ENCODE measurements at places on chromosomes 5 and 9.

DNA sequence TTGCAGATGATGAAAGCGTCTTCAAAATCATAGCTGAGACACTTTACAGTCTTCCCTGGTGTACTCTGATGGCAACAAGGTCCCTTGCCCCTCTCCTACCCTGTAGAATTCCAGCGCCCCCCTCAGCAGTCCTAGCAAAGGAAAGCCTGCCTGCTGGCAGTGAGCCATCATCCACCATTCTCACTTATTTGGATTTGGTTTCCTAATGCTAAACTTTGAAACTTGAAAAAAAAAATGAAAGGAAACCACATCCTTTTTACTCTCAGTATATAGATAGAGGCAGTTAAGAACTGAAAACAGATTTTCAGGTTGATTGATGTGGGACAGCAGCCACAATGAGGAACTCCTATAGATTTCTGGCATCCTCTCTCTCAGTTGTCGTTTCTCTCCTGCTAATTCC lies at the start of gene GZMA:
Gene GZMA (plus strand): TSS at position 299 of the 400 bp plus-strand sequence. CDS start 37 bp downstream, at position 336.
- DNase-seq: no peak

DNA sequence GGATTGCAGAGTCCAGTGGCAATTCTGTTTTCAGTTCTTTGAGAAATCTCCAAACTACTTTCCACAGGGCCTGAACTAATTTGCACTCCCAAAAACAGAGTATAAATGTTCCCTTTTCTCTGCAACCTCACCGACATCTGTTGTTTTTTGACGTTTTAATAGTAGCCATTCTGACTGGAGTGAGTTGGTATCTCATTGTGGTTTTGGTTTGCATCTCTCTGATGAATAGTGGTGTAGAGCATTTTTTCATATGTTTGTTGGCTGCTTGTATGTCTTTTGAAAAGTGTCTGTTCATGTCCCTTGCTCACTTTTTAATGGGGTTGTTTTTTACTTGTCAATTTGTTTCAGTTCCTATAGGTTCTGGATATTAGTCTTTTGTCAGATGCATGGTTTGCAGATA lies 72.6 kb downstream of the PALM2AKAP2 start:
- DNase-seq: no peak

- DNase-seq: no peak
These were observed 59.6 kb downstream of the C9orf152 start for GRCh38 chr9:110148384-110148783.

DNA sequence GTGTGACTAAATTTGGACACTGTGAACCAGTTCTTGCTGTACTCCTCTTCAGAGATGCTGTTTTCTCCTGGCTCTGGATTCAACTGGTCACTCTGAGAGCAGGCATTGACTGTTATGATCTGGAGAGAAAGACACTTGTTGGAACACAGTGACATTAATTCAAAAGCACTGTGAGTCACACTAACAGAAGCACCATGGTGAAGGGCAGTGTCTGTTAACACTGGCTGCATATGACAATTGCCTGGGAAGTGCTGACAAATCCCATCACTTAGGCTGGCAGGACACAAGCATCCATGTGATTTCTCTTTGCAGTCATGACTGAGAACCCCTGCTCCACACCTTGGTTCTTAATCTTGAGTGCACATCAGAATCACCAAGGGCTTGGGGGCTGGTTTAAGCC lies 132.4 kb downstream of the TRPM6 start:
- DNase-seq: no peak

GRCh38 chr5:178361657-178362445 lies 129.2 kb upstream of the PHYKPL start:
- no peak for DNase-seq

DNA sequence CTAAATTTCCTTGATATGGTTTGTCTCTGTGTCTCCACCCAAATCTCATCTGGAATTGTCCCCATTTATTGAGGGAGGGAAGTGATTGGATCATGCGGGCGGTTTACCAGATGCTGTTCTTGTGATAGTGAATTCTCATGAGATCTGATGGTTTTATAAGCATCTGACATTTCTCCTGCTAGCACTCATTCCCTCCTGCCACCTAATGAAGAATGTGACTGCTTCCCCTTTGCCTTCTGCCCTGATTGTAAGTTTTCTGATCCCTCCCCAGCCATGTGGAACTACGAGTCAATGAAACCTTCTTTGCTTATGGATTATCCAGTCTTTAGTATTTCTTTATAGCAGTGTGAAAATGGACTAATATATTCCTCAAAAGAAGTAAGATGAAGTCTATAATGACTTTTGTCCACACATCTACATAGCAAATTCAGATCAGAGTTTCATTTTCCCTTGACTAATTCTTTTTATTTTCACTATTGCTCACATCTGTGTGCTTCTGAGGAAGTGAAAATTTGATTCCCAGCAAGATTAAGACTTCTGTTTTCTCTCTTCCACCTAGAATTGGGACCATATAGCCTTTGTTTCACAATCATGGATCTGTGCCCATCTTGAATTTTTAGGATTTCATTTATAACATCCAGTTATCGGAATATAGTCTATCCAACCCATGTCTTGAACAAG lies 393.5 kb downstream of the DMAC1 start:
- no peak for DNase-seq

- no peak for DNase-seq
These were observed 9.4 kb upstream of the REEP5 start for GRCh38 chr5:112931473-112931872.

DNA sequence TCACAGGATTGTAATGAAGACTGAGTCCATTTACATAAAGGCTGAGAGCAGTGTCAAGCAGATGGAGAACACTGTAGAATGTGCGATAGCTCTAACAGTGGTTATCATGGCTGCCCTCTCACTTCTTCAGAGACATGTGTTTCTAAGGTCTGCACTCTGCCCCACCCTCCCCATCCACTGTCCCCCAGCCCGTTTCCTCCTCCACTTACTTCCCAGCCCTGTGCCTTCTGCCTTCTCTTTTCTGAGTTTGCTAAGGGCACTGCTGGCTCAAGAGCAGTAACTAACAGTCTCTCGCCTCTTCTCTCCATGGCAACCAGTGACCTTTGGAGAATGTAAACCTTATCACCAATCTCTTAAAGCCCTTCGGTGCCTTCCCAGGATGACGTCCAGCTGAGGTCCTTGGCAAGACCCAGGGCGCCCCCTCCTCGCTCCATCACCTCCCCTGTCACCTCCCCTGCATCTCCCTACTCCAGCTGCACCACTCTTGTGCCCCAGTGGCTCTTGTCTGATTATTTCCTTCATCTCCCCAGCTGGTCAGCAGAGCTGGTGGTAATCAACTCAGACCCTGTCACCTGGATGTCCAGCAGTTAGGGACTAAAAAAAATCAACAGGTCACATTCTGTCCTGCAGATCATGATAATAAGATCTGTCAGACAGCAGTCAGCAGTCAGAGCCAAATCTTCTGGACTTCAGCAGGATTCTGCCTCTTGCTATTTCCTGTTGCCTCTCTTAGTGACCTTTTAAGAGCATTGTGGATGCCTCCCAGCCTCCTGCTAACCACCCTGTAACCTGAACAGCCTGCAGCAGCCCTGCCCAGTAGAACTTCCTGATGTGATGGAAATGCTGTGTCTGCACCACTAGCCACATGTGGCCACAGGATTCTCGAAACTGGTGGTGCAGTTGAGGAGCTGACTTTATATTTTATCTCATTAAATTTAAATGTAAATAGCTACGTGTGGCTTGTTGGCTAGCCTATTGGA lies 9.0 kb downstream of the FXN start:
- DNase-seq: no peak

- DNase-seq: no peak
These were observed 39.7 kb upstream of the SPRY4 start for GRCh38 chr5:142364251-142365145.

DNA sequence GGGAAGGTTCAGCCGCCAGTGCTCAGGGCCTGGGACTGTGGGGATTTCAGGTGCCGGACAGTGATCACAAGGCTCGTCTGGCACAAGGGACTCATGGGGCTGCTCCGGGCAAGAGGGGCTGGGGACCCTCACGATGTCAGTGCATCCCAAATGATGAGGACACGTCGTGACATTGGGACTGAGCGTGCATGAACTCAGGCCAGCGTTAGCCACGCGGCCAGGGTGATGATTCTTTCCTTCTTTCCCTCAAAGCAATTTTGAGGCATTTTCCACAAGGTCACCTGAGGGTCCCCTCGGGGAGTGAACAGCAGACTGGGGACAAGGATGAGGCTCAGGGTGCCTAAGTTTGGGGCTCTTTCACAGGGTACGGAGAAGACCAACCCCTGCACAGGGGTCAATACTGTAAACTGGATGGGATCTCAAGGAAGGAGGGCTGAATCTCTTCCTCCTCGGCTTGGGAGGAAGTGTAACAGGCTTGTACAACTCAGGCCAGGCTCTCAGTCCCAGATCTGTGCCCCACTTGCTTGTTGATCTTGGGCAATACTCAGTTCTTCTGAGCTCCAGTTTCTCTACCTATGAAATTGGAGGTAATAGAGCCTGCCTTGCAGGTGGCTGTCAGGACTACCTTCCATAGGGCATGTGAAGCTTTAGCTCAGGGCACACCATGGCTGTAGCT lies 78.5 kb downstream of the PRRT1B start:
- no peak for DNase-seq

DNA sequence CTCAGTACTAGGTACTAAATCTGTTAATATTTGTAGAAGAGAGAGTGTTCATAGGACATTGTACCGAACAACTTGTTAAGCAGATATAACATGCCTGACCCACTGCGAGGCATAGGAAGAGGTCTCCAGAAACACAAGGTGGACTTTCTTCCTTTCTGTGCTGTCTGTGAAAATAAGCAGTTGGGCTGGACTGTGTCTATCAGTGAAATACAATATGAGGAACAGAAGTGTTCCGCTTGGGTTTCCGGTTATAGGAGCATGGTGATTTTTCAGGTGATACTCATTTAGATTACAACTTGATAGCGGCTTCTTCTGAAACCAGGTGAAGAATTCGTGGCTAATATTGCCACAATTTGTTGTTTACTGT lies 60.9 kb upstream of the TLR4 start:
- DNase-seq: no peak

DNA sequence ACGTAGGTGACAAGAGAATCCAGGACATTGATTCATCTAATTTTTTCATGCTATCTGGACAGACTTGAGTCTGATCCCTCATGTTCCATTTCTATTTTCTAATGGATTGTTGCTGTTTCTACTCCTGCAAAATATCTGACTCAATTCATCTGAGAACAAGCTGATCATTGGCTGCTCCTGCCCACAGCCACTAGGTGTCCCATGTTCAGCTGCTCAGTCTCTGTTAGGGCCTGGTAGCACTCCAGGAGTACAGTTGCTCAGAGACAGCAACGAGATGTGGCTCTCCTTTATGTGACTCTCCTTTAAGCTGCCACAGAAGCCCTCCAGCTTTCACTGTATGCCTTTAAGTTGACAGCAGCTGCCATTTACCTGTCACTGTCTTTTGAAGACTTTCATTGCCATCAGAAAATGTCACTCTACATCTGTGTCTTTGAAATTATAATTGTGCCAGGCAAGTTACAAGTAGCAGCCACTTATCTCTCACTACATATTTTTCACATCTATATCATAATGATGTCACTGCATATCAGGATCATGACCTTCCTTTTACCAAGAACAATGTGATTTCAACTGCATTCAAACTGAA lies 1944.2 kb upstream of the NUDT12 start:
- DNase-seq: no peak

DNA sequence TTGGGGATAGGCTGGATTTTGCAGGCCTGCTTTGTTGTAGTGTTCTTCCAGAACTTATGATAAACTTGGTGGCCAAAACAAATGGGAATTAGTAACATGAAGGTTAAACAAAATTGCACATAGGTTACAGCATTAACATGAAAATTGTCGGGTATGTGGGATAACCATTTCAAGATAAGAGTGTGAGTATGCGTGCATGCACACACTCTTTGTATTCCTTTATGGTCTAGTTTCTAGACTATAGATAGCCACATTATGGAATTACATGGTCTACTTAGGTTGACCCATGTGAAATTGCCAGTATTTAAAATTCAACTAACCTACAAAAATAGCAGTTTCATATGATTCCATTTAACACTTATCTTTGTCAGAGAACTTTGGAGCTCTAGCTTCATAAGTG lies 1.4 kb downstream of the HMGCR start:
- DNase-seq: no peak

- no peak for DNase-seq
These were observed 30.4 kb downstream of the DPYSL3 start for GRCh38 chr5:147479444-147479843.

- no peak for DNase-seq
These were observed 178.7 kb downstream of the WDR70 start for GRCh38 chr5:37557734-37558293.

DNA sequence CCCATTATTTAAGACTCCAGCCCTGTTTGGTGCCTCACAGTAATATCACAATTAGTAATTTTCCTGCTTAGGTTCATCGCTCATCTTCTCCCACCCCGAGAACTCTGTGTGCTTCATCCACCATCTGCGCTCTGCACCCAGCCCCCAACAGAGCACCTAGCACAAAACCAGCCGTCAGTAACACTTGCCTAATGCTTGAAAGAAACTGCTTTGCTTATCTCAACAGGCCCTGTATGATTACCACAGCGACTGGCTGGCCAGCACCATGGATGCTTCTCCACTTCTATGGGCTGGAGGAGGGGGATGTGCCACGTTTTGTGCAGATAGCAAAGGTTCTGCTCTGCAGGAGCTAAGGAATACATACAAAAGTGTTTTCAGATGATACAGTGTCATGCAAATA lies 166.8 kb downstream of the SPOCK1 start:
- no peak for DNase-seq

- DNase-seq: no peak
These were observed 224.1 kb upstream of the DAB2 start for GRCh38 chr5:39648848-39649227.

GRCh38 chr5:135050244-135050767 lies 16.3 kb upstream of the PITX1 start:
- DNase-seq: no peak

GRCh38 chr5:130514984-130515690 lies 610.9 kb downstream of the CHSY3 start:
- DNase-seq: no peak

DNA sequence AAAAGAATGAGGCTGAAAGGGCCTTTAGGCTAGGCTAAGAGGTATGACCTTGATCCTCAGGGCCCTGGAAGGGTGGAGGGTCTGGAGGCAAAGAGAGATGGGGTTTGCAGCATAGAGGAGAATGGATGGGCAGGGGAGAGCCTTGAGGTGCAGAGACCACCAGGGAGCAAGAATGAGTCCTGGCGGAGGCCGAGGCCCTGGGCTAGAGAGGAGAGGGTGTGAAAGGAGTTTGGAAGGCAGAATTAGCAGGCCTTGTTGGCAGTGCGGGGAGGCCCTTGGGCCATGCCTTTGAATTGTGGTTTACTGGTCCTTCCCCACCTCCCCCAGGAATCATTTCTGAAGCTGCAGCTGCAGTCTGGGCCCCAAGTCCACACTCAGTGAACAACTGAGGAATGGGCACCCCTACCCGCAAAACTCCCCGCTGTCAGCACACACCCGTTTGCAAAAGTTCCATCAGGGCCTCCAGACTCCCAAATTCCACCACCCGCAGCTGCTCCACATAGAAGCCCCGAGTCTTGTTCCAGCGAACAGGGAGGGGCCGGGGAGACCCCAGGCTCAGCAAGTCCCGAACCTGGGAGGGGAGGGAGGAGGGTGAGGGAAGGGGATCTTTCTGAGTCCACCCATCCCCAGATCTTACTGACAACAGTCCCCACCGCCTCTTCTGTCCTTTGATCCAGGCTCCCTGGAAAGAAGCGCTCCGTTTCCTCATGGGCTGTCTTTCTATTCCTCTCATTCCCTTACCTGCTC lies 2.1 kb downstream of the KIF12 start:
- DNase-seq: no peak

GRCh38 chr5:32259033-32259432 lies 53.7 kb downstream of the MTMR12 start:
- no peak for DNase-seq
